ENCODE measurements at places on chromosomes 3 and 15.

DNA sequence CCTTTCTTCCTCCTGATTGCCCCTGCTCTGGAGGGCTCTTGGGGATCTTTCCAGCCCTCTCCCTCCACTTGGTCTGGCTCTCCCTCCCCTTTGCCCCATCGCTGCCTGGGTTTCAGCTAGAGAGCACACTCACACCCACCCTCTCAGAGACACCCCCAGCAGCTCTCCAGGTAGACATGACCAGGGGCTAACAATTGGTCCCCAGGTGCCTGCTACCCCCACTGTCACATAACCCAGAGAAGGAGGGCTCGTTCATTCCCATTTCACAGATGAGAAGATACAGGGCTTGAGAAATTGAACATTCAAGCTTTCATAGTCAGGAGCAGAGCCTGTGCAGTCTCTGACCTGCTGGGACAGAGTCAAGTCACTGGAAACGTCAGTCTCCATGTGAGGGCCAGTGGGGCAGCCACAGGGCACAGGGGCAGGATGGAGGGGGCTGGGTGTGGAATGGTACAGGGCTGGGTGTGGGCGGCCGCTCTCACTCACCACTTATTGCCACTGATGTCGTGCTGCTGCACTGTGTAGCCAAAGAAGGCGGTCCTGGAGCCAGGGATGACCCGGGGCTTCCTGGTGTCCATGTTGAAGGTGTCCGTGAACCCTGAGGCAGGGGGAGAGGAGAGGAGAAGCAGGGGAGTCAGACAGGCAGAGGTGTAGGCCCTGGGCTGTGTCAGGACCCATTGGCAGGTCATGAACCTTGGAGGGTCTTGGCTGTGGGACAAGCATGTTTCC, 29.4 kb downstream of the ITGA11 start:
- no peak for DNase-seq

- DNase-seq = no peak
Measured at GRCh38 chr15:20340331-20340811, 201.2 kb downstream of the GOLGA6L6 start.

- DNase-seq = no peak
Measured at GRCh38 chr3:81760215-81760614, 1.2 kb downstream of the GBE1 start.

DNA sequence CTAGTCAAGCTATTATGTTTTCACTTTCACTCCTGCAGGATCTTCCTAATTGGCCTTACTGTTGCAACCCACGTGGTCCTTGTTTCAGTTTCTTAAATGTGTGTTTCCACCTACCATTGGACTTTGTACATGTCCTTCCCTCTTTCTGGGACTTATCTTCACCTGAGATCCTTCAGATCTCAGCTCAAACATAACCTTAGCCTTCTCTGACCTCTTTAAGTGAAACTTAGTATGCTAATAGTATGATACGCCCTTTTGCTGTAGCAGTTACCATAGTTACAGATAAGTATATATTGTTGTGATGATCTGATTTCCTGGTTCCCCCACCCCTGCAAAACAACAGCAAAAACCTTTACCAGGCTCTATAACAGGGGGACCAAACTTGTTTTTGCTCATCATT, 35.2 kb downstream of the U2SURP start:
- DNase-seq = no peak

DNA sequence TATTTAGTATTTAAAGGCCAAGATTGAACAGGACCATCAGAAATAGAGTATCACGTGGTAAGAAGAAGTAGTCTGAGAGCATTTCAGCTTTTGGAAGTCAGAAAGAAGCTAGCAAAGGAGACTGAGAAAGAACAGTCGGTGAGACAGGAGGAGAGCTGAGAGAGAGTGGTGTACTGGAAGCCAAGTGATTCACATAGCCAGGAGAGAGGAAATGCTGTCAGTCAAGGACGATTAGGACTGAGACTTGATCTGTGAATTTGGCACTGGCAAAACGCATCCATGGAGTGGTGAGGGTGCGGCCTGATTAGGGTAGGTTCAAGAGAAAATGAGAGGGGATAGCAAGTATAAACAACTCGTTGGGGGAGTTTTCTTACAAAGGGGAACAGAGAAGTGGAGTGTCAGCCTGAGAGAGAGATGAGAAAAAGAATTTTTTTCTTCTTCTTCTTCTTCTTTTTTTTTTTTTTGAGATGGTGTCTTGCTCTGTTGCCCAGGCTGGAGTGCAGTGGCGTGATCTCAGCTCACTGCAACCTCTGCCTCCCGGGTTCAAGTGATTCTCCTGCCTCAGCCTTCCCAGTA, 44.9 kb downstream of the CHD2 start:
- DNase-seq = no peak

- no peak for DNase-seq
Measured at GRCh38 chr3:126546013-126546412, 12.7 kb downstream of the C3orf22 start.
